ENCODE measurements at places on chromosomes 16 and 17. TPM values are rescaled to one million over a fixed set of nuclear protein-coding genes. Genes with fewer than 3 reads are reported as not detected.

Gene BTBD17
- total RNA-seq, result not detected

Gene DNAH17
- total RNA-seq, result not detected

Gene OR1F1
- under 0.01 TPM for total RNA-seq

Gene THUMPD1
- 74.7 TPM for total RNA-seq

Gene MYH13
- not detected for total RNA-seq

All from fibroblast of villous mesenchyme (primary cell).